ENCODE measurements at places on chromosomes 12 and 14. TPM values are rescaled to one million over a fixed set of nuclear protein-coding genes. Genes with fewer than 3 reads are reported as not detected.
A peak's percentile ranks its signal among the peaks of the same experiment; 100 is the strongest.

HOTAIR gene
- polyA plus RNA-seq, result not detected

GRCh38 chr12:94525951-94526350 lies 66.3 kb upstream of the CEP83 start:
- no peak for DNase-seq

DNA sequence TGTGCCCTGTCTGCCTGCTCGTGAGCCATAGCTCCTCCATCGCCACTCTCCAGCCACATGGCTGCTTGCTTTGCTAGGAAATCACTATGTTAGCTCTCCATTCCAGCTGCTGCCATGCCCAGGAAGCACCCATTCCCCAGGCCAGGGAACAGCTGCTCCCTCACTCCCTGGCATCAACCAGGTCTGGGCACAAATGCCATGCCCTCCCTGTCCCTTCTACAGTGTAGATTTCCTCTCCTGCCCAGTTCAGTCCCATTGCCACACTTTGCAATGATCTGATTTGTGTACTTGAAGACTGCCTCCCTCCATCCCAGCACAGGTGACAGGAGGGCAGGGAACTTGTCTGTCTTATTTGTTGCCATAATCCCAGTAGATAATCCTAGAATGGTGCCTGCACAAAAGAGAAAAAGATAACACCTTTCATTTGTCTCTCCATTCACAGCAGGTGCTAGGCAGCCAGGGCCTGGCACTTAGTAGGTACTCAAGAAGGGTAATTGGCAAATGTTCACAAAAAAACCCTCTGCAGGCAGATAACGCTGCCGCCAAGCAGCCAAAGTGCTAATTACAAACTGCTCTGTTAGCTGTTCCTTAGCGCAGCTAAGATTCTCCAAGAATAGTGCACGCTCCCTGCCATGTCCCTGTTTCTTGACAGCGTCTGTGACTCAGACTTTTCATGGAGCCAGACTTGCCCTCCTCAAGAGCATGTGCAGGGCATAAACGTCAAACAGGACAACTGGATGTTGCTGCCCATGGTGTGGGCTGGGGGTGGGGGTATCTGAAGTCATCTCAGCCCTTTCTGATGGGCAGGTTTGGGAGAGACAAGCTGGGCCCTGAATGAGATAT lies 69.1 kb downstream of the ARL6IP4 start:
- no peak for DNase-seq

DNA sequence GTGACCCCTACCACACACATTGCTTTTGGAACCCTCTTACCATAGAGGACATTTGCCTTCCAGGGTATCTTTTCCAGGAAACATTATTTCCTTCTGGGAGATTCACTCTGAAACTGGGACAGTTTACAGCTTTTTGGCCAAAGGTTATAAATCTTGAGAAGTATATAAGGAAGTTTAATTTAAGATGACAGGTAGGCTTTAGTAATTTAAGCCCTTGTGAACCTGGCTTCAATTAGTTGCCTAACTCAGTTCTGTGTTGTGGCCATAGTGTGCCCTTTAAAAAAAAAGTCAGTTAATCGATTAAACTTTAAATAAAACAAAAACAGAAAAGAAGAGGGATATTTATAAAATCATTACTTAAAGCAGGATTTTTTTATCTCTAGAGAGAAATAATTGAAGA lies 142.9 kb downstream of the NAV3 start:
- no peak for DNase-seq

MYRFL gene
- polyA plus RNA-seq, result 0.69 TPM

- DNase-seq, result peak; percentile 80
Observed at GRCh38 chr12:94704452-94705306, 54.3 kb upstream of the TMCC3 start.

GRCh38 chr12:1882405-1882804 lies 36.0 kb downstream of the CACNA2D4 start:
- DNase-seq, result no peak

DNA sequence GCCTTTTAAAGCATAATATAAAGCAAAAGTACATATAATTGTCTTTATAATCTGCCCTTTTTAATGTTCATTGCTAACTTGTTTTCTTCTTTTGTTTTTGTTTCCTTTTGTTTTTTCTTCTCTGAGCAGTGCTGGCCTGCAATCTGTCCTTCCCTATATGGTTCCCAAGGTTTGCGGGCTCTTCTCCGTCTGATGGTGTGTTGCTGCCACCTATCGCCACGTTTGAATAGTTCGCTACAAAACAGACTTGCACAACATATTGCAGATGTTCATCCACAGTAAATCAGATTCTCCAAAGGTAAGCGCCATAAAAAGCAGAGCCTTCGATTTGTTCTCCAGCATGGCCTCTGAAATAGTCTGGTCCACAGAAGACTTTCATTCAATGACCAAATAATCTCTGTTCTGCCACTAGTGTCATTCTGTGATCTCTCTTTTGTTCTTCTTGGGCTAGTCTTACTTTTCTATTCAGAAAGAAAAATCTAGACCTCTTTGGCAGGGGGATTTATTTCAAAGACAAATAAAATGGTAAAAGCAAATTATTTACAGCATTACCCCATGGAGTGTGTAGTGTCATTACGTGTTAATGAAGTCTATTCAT lies 33.5 kb downstream of the C12orf50 start:
- DNase-seq, result peak; percentile 58

DNA sequence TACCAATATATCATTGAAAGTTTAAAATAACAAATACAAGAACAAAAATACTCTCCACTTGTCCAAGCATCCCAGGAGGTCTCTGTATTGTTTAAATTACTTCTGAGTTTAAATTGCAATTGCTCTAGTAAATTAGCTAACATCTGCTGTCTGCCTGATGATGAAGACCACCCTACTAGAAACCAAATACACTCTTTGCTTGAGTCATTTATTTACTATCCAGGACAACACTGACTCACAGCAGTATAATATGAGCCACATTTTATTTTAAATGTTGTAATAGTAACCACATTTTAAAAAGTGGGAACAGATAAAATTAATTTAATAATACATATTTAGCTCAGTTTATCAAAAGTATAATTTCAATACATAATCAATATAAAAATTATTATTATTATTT lies 62.9 kb upstream of the EEA1 start:
- no peak for DNase-seq

EID3 gene
- 3.3 TPM for polyA plus RNA-seq

NTN4 gene
- polyA plus RNA-seq, result 47.3 TPM

SRP54 gene
- 51.5 TPM for polyA plus RNA-seq

- DNase-seq, result peak; percentile 74
Observed at GRCh38 chr12:70660620-70661219, 23.5 kb upstream of the PTPRB start.

DNA sequence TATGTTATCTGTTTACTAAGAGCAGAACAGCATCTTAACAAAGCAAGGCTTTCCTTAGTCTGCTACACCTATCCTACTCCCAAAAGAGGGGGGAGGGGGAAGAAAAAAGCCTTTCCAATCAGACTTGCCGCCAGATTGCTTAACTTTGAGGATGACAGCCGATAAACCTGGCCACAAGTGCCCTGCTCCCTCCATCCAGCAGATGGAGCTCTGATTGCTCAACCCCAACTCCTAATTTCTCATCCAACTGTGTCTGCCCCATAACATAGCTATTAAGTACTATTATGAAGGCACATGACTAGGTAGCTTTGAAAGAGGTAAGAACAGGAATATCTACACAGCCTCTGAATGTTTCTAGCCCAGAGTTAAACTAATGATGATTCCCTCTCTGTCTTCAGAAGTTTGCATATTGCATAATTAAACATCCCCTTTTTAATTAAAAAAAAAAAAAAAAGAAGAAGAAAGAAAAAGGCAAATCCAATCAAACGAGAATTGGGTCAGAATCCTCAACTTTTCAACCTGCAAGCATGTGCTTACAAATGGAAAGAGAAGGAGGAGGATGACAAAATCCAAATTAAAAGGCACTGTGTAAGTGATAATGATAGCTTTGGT lies 247.4 kb downstream of the GALC start:
- no peak for DNase-seq

- DNase-seq, result no peak
Observed at GRCh38 chr14:67918838-67919237, 99.3 kb downstream of the RAD51B start.

DNA sequence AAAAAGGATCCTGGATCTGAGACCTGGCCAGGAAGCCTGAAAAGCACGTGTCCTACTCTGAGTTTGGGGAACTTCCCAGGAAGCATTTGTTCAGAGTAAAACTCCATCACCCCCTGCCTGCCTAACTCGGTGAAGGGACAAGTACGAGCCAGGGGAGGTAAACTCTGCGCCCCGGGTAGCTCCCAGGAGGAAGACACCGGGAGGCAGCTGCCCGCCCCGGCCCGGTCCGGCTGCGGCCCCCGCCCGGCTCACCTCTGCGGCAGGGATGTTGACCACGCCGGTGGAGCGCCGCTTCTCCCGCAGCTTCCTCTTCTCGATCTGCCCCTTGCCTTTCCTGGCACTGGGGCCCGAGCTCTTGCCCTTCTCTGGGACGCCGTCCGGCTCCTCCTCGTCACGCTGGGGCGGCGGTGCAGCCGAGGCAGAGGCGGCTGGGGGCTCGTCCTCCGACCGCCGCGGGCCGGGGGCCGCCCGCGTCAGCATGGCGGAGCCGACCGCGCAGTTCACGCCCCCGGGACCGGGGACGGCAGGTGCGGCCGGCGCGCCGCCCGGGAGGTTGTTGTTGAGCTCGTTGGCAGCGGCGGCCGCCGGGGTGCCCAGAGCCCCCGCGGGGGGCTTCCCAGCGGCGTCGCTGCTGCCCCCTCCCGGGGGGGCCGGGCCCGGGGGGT lies 1.2 kb downstream of the PAWR start:
- DNase-seq, result peak; percentile 72

IL26 gene
- polyA plus RNA-seq, result not detected

AJUBA gene
- 54.6 TPM for polyA plus RNA-seq

DNA sequence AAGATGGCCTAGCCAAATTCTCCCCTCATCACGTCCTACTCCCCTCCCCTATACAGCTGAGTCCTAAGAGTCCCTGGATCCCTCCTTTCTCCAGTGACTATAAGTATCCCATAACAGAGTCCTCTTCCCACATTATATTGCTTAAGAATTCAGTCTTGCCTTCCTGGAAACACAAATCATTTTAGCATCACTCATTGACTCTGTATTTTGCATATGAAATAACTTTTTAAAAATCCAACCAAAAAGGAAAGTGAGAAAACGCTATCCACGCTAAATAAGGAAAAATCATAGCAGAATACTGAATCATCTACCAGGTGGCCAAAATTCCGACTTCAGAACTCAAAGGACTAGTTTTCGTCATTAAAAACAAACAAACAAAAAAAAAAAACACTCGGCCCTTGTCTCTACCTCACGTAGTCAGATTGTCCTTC lies 130.2 kb downstream of the GCH1 start:
- no peak for DNase-seq

DNA sequence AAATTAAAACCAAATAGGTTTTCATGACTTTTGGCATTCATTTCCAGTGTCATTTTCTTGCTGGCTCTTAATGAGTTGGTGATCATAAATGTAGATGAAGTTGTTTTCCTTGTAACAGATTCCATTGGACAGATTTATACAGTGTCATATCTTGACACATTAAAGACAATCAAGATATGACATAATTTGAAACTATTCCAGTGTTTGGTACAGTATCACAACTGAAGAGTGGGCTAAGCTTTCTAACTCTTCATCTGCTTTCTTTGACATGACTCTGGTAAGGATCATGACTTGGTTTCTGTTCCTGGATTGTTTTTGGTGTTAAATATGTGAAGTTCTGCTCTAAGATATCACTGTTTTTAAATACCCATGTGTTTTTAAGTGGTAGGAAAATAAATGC lies 289.6 kb downstream of the NAV3 start:
- DNase-seq, result no peak

DNA sequence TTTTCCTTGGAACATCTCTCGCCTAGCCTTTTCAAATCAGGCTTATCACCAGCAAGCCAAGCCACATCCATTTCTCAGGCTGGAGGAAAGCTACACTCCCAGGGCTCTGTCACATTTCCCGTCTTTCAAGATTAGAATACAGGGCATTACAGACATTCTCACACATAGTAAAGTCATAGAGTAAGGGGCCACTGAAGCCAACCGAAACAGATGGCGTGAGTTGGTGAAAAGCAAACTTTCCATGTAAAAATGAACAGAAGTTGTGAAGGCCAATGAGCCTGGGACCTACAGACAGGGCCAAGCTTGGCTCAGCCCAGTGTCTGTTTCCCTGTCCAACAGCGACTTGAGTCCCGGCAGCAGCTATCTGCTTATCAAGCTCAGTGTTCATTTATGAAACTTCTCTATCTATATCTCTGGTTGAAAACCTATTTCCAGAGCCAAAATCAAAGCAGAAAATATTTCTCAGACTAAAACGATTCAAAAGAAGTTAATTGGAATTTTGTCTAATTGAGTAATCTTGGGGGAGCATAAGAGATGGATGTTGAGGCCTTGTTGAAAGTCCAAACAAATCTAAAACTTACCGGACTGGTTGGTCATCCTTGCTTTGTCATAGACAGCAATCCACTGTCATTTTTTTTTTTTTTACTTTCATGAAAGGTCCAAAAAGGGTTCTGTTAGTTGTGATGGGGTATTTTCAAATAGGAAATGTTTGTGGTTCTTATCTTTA lies 105.6 kb downstream of the DAAM1 start:
- peak; percentile 47 for DNase-seq

DNA sequence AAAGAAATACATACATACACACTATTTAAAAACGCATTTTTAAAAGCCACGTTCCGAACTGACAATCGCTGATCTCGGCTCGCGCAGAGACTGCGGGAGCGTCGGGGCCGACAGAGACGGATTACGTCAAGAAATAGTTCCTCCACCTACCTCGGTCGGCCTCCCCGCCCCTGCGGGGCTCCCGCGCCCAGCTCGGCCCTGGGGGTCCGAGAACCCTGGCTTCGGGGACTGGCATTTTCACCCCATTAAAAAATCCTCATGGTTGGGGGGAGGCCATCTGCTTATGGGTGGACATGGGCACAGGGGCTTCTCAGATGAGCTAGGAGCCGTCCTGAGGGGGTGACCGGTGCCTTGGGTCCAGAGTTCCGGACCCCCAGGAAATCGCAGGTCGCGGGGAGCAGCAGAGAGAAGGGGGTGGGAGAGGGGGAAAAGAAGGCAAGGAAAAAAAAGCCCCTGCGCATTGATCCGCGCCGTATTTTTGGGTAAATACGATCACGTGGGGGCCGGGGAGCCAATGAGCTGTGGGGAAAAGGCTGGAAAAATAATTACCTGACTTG lies 324 bp upstream of the HOXC9 start:
- peak; percentile 83 for DNase-seq

DNA sequence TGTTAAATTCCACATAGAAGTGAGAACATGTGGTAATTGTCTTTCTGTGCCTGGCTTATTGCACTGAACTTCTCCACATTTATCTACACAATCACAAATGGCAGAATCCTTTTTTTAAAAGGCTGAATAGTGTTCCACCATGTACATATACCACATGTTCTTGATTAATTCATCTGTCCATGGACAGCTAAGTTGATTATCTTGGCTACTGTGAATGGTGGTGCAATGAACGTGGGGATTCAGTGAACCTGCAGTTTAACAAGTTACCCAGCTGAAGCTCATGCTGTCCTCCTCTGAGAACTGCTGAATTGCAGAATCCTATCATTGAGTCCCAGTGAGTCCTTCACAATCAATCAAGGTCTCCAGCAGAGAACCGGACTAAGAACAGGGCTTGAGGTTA lies 74.9 kb downstream of the TBK1 start:
- DNase-seq, result no peak

KCNK10 gene
- polyA plus RNA-seq, result not detected

- DNase-seq, result no peak
Observed at GRCh38 chr12:27499377-27499776, 24.6 kb upstream of the PPFIBP1 start.
